ENCODE measurements at places on chromosomes 13 and 19.

DNA sequence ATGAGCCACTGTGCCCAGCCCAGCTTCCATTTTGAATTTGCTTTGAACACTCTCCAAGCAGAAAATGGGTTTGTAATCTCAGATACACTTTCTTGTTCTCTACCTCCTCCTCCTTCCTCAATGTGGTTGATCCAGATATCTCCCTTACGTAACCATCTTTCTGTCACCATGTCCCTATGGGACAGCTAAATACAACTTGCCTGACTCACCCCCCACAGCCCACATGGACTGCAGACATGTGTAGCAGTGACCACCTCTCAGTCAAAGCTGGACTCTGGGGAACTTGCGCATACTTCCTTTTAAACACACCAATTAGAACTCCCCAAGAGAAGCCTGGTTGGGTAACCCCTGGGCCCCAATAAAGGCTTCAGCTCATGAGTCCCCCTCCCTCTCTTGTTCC is 10.8 kb upstream of the ZNF799 start:
- no peak for DNase-seq

DNA sequence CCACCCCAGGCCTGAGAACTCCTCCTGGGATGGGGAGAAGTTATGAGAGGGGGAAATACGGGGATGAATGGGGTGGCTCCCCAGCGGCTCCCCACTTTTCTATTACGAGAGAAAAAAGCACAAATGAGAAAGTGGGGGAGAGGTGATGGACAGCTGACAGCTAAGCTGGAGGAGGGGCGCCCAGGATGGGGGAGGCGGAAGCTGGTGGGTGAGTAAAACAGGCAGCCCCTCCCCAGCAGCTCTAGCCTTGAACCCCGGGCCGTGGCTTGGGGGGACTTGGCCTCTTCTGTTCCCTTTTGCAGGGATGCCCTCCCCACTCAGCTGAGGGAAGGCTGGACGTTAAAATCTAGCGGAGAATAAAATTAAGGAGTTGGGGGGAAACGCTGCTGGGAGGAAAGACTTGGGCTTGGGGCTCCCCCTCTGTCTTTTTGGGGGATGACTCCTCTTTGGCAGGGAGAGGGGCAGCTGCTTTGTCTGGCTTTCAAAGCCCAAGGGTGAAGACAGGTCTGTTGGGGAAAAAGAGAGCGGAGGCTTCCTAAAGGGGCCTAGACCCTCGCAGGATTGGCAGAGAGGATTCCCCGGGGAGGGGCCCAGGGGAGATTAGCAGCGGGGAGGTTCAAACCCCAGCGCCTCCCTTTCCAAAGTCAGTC is 1.4 kb upstream of the SAMD1 start:
- DNase-seq, result no peak

GRCh38 chr13:35630551-35631275 is 154.2 kb upstream of the MAB21L1 start:
- DNase-seq, result no peak

DNA sequence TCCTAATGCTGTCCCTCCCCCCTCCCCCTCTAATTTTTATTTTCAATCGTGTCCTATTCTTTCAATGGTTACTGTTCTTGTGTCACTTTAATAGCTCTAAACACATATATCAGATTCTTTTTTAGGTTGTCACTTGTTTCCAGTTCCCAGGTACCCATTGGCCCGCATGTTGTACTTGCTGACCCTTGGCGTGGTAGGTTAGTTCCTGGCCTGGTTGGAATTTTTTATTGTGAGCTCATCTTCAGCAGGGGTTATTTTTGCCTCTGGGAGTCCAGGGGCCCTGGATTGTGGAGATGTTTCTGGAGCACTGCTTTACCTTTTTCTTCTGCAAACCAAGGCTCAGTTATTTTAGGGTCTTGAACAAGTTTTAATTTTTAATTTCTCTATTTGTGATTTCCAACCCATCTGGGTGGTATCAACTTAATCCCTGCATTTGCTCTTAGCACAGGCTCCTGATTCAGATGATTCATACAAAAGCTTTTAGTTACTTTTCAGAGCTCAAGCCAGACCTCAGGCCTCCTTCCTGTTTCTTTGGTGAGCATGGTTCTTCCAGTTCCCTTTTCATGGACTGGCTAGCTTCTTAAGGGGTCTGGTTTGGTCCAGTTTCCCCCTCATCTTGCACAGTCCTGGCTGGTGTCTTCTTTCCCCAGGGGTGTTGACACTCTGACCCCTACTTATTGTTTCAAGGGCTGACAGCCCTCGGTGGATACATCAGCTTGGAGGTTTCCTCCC is 220.5 kb downstream of the TM9SF2 start:
- DNase-seq, result no peak

GRCh38 chr13:94009701-94010100 is 469.8 kb downstream of the DCT start:
- no peak for DNase-seq

DNA sequence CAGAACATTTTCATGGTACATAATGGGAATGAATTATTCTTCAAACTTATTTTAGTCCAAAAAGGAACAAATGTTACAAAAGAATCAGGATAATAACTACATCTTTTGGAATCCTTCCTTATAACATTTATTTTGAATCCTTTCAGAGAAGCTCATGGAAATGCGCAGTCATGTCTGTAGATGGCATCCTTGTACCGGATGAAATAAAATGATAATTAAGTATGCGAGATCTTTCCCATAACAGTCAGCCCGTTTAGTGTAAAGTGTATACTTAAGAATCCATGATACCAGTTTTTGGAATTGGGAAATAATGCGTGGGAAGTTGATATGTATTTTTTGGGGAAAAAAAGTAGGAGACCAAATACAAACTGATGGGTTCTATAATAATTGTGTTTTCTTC is 418.8 kb downstream of the GPC5 start:
- DNase-seq, result no peak
